AG08396 (cell line): ENCODE measurements at places on chromosomes 1 and 21.

- no peak for DNase-seq
Observed at GRCh38 chr1:245179706-245180105, 24.9 kb downstream of the KIF26B start.

GRCh38 chr1:172399756-172400721 is 20.4 kb upstream of the C1orf105 start:
- DNase-seq = no peak

GRCh38 chr1:41856944-41857285 is 61.8 kb downstream of the HIVEP3 start:
- DNase-seq = no peak

DNA sequence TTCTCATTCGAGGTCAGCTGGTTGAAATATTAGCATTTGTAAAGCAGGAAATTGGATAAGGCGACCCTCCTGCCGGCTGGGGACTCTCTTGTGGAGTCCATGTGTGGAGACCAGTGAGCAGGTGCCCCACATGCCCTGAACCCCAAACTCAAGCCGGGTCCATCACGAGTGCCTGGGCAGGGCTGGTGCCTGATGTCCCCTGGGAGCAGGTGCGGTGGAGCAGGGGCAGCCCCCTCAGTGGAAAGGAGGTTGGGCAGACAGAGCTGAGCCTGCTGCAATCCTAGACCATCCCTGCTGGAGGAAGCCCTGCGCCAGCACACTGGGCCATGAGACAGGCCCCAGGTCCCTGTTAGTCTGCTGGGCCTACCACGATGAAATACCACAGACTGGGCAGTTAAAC is 395.6 kb downstream of the NPHP4 start:
- no peak for DNase-seq

- no peak for DNase-seq
Observed at GRCh38 chr1:232499188-232499587, 130.7 kb downstream of the SIPA1L2 start.

DNA sequence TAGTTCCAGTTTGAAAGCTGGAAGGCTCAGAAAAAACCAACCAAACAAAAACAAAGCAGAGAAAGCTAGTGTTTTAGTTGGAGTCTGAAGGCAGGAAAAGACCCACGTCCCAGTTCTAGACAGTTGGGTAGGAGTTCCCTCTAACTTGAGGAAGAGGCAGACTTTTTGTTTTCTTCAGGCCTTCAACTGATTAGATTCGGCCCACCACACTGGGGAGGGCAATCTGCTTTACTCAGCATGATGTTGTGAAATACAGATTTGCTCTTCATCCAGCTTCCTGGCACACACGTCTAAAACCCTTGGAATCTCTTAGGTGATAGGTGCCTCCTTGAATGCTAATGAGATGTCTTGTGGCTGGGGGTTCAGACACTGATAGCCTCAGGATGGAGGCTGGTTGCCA is 49.1 kb upstream of the CSF3R start:
- no peak for DNase-seq

DNA sequence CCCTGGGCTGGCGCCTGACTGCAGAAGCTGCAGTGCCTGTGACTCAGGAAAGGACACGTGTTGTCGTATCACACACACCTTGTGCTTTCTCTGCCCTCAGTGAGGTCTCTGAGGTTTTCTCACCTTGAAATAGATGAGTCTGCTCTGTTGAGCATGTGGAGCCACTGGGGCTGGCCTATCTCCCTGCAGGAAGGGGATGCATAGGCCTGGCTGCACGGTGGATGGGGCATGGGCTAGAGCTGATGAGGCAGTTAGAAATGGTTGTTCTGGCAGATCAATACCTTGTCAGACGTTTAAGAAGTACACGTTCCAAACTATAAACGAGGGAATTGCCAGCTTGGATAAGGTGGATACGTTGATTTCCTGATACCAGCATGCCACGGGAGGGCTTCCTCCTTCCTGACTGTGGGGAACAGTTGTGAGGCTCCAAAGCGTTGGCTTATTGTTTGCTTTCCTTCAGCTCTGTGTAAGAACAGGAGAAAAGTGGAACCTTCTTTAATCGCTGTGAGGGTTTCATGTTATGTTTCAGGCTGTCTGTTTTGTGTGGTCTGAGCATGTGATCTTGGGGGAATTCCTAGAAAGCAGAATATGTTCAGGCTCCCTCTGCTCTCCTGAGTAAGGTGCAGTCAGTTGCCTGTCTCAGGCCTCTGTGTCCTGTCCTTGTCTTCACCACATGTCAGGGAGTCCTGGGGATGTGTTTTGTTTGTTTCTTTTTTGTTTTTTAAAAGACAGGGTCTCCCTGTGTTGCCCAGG is 44.8 kb downstream of the PCNT start:
- no peak for DNase-seq

DNA sequence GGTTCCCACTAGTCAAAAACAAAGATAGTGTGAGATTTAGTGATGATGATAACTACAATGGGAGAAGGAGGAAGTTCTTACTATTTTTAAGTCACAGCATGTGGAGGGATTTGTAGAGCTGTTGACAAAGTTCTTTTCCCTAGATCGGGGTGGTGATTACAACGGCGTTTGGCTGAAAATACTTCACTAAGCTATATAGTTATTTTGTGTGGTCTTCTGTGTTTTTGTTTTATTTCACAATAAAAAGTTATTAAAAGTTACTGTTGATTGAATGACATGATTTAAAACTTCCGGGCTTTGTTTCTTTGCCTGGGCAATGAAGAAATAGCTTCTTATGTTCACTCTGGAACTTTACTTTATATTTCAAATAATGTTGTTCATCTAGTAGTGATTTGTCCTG is 47.3 kb upstream of the SSX2IP start:
- DNase-seq = no peak
